Activated T-cell treated with anti-CD3 and anti-CD28 coated beads, Interleukin-2, amount 50 U/mL, for 24 hours (primary cell): ENCODE measurements at places on chromosomes 6 and 20.

GRCh38 chr6:17178754-17179529 is 77.1 kb downstream of the STMND1 start:
- no peak for DNase-seq

- DNase-seq, result no peak
Observed at GRCh38 chr6:63487103-63487813, 85.0 kb upstream of the LOC128125822 start.

- no peak for DNase-seq
Observed at GRCh38 chr6:155985660-155986138, 530.1 kb upstream of the NOX3 start.

DNA sequence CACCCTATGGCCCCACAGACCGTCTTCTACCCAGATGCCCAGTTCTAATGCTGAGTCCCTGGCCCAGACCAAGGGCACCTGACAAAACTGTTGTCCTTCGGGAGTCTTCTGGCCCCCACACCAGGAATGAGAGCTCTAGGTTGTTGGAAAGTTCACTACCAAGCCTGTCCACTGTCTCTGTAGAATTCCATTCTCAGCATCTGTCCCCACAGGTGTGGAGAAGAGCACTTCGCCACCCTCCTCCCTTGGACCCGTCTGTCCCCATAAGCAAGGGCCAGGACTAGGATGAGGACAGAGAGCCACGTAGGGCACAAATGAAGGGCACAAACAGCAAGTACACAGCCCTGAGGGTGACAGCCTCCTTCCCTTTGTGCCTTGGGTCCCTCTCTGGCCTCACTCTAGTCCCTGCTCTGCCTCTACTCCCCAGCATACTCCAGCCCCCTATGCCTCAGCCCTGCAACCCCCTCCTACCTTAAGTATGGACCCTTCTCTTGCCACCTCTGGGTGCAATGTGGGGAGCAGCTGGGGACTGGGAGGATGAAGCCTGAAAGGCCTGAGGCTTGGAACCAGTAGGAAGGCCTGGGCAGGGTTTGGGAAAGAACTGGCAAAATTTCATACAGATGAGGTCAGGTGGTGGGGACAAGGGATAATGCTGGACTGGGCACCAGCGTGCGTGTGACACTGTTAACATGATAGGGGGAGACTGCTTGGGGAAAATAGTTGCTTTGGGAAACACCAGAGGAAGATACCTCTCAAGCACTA is 4.3 kb downstream of the LZTS3 start:
- DNase-seq, result no peak

GRCh38 chr6:37310966-37311365 is 42.8 kb upstream of the RNF8 start:
- no peak for DNase-seq

- no peak for DNase-seq
Observed at GRCh38 chr6:11668455-11668854, 110.1 kb downstream of the ADTRP start.

DNA sequence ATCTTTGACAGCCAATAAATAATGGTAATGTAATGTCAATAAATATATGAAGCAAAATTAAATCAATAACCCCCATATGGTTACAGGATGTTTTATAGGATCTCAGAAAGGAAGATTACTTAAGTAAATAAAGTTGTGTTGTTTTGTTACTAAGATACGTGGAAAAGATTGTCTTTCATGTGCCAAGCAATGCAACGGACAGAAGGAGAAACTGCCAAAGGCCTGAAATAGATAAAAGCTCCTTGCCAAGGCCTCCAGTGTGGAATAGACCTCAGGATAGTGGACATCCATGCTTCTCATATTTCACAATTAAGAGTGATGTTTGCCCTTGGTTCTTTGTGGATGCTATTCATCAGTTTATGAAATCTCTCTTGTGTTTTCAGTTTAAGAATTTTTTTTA is 16.4 kb upstream of the FNDC1 start:
- DNase-seq, result no peak

DNA sequence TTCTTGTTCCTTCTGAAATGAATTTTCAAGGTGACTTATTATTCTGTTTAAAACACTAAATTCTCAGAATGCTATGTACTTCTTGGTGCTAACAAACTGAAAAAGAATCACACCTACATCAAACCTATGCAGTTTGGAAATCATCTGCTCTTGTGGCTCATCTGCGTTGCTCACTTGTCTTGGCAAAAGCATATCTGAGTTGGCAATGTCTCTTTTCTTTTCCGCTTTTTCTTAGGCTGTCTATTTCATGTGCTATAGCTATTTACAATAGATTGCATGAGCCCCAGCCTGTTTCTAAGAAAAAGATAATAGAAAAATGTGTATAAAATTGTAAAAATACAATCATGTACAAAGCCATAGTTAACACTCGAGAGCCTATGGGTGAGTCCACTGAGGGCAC is 348.9 kb upstream of the AGPAT4 start:
- DNase-seq, result no peak

DNA sequence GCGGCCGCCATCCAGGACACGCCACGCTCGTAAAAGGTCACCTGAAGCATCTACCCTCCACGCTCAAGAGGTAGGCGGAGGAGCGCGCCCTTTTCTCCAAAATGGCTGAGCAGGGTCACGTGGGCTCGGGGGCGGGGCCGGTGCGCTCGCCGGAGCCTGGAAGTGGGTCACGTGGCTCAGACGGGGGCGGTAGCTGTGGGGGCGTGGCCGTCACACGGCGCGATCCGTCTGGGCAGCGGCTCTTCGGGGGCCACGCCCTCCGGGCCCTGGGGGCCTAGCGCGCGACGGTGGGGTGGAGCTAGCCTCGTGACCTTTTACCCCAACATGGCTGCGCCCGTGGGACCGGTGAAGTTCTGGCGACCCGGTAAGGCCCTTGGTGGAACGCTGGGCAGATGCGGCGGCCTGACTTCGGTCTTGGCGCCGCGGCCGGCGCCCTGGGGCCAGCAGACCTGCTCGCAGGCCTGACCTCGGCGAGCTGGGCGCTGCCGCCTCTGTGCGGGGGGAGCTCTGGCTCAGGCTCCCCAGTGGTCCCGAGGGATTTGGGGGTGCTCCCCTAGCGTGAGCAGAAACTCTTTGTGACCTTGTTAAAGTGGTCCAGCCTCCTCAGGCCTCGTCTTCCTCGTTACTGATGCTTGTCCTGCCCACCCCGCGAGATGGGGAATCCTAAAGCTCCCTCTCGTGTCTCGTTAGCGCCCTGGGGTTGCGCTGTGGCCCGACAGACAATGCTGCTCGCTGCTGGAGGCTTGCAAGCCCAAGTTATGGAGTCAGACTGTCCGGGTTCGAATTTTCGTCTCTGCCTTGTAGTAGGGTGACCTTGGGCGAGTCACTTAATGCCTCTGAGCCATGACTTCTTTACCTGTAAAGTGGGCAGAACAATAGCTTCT is at the start of gene DHX35:
TSS of gene DHX35 (plus strand) at position 301 of the 884 bp plus-strand sequence. CDS start at position 325, 24 bp downstream.
- peak; percentile 99 for DNase-seq
